CD8-positive, alpha-beta T cell (primary cell): ENCODE measurements at places on chromosomes 3 and 15. TPM values are rescaled to one million over a fixed set of nuclear protein-coding genes. Genes with fewer than 3 reads are reported as not detected.

Gene LRRC34
- 0.36 TPM for total RNA-seq

Gene CCR3
- not detected for total RNA-seq

Gene HCN4
- not detected for total RNA-seq

Gene NTRK3
- total RNA-seq = not detected

Gene PCLAF
- total RNA-seq = 0.65 TPM

DNA sequence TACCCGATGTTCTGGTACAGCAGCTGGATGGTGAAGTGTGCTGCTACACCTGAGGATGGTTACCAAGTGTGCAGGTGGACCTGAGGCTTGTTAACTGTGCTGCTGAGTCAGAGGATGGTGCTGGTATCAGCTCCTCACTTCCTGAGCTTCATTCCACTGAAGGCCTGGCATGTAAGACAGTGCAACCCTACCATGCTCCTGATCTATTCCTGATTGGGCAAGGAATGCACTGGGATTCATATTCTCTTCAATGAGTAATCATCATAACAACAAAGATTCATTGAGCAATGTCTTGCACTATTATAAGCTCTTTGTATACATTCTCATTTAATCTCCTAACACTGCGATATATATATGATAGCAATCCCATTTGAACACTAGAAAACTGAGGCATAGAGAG is 62.9 kb upstream of the THSD4 start:
- no peak for DNase-seq

Gene NANOGP8
- not detected for total RNA-seq

Gene IL17RC
- 0.83 TPM for total RNA-seq

DNA sequence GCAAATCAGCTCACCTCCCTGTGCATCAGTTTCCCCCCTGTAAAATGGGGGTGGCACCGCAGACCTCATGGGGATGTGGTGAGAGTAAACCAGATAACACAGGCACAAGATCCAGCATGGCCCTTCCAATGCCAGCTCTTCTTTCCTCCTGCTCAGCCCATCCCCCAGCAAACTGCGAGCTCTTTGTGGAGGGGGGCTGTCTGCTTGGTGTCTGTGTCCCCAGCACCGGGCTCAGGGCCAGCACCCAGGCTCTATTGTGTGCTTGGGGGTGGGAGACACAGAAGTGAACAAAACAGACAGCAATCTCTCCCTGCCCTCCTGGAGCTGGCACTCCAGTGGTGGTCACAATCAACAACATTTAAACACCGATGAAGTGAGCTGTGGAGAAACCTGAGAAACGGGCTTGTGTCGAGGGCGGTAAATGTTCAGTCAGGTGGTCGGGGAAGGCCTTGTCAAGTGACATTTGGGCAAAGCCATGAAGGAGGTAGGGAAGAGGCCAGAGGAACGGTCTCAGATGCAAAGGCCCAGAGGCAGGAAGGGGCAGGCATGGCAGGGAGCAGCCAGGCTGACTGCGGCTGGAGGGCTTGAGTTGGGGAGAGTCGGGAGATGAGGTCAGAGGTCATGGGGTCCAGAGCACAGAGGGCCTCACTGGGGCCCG is 28.4 kb downstream of the GRIP2 start:
- no peak for DNase-seq

GRCh38 chr3:108495717-108496116 is 14.7 kb downstream of the MYH15 start:
- no peak for DNase-seq

Gene UACA
- total RNA-seq = not detected

- DNase-seq = no peak
Observed at GRCh38 chr3:335240-335639, 138.7 kb downstream of the CHL1 start.

Gene TRPM1
- not detected for total RNA-seq

GRCh38 chr15:90513448-90513847 is 16.3 kb upstream of the CRTC3 start:
- no peak for DNase-seq

DNA sequence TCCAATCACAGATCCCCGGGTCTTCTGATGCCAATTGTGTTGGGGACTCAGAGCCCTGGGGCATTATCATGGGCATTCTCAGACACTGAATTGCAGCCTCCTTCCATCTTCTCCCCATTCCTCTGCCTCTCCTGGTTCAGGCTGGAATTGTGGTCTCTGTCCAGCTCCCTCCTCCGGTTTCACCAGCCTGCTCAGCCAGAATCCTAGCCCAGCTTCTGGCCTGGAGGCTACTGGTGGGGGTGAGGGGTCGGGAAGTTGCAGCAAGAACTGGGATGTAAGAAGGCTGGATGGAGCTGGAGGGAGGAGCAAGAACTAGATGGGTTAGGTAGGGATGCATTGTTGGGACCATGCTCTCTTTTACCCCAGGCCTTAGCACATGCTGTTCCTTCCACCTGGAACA is 53.5 kb downstream of the TLE3 start:
- DNase-seq = no peak

Gene PCBP4
- total RNA-seq = 14.7 TPM

Gene HIGD1A
- 11.8 TPM for total RNA-seq

Gene AHSG
- total RNA-seq = not detected

GRCh38 chr3:69011096-69011730 is 2.3 kb downstream of the EOGT start:
- no peak for DNase-seq

- DNase-seq = no peak
Observed at GRCh38 chr15:66877477-66878271, 175.6 kb downstream of the SMAD6 start.

GRCh38 chr15:77454951-77455350 is 34.3 kb downstream of the HMG20A start:
- no peak for DNase-seq

Gene PHLDB2
- total RNA-seq = 12.9 TPM

DNA sequence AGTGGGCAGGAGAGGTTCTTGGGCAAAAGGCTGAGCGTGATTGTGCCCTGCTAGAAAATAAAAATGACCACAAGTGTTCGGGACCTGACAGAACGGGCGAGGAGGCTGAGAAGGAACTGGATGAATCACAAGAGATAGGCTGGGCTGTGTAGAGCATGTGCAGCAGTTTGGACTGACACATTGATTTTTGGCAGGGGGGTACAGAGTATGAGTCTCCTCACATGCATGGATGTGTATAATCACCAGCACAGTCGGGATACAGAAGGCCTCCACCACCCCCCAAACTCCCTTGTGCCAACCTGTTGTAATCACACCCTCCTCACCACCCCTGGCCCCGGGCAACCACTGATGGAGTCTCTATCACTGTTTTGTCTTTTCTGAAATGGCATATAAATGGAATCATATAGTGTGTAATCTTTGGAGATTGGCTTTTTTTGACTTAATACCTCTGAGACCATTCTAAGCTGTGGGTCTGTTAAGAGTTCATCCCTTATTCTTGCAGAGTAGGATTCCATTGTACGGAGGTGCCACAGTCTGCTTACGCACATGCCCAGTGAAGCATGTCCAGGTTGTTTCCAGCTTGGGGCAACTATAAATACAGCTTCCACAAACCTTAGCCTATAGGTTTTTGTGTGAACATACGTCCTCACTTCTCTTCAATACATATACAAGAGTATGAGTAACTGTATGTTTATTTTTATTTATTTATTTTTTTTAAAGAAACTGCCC is 438.8 kb downstream of the FOXP1 start:
- no peak for DNase-seq

Gene AADAC
- total RNA-seq = not detected

DNA sequence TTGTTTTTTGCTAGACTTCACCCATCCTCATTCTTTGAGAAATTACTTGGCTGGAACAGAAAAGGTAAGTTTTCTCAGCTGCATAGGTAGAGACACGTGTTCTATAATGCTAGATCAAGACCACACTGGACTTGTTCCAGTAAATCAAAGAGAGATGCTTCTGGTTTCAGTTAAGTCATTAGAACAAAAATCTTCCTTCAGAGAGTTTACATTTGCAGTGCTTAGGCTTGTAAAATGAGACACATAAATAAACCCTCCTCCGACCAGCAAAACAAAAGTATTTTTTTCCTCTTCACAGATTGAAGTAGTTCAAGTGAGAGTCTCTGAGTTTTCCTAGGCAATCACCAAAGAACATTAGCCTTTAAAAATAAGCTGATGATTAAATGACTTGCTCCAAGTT is 87.3 kb upstream of the PROK2 start:
- no peak for DNase-seq

Gene ST3GAL6
- total RNA-seq = not detected

- DNase-seq = no peak
Observed at GRCh38 chr15:77993374-77993911, 84.1 kb downstream of the TBC1D2B start.

DNA sequence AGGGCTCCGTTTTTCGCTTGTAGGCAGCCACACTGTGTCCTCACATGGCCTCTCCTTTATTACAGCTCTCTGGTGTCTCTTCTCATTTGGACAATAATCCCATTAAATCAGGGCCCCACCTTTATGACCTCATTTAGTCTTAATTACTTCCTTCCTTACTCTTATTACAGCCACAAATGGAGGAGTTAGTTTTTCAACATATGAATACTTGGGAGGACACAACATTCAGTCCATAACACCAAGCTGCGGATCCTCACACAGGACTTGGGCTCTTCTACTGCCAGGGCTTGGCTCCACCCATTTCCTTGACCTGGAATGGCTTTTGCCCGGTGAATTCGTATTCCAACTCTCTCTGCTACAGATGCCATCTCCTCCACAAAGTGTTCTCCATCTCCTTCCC is 74.3 kb upstream of the SLC7A14 start:
- no peak for DNase-seq

- DNase-seq = no peak
Observed at GRCh38 chr3:129855170-129855831, 38.2 kb downstream of the TMCC1 start.

Gene PARP3
- 6.7 TPM for total RNA-seq

DNA sequence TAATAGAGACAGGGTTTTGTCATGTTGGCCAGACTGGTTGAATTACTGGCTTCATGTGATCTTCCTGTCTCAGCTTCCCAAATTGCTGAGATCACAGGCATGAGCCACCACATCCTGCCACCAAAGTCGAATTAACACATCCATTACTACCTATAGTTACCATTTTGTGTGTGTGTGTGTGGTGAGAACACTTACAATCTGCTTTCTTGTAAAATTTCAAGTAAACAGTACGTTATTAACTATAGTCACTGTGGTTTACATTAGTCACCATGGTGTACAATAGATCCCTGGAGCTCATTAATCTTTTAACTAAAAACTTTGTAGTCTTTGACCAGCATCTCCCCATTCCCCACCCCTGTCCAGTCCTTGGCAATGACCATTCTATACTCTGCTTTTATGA is 270.0 kb downstream of the NAALADL2 start:
- no peak for DNase-seq

GRCh38 chr15:100263721-100264455 is 77.9 kb downstream of the ADAMTS17 start:
- no peak for DNase-seq

Gene SGO1
- total RNA-seq = 0.71 TPM

Gene PPP1R14D
- not detected for total RNA-seq

Gene ANKRD63
- not detected for total RNA-seq

Gene CCDC39
- not detected for total RNA-seq

Gene SPINK8
- not detected for total RNA-seq

Gene CLSTN2
- total RNA-seq = not detected

DNA sequence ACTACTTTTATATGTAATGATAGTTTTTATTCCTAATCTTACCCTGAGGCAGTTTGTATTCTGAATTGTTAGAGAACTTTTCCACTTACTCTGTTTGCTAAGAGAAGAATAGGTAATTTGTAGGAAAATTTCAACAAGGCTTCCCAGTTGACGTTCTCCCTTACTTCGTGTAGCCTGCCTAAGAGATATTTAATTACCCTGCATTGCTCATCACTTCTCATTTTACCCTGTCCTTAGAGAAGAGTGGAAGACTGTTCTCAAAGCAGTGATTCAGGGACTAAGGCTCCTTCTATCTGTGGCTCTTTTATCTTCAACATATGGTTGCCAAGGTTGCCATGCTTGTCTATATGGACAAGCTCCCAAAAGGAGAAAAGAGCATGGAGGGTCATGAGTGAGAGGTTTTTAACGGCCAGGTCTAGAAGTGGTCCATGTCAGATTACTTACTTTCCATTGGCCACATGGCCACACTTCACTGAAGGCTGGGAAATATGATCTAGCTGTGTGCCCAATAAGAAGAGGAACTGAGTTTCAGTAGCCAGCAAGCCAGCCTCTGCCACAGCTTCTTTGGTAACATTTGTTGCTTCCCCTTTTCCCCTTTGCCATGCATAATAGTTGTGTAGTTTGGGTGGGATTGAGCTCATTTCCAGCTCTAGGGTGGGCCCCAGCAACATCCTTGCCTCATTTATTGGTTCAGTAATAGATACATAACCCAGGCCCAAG is 22.1 kb downstream of the PDE8A start:
- DNase-seq = no peak

Gene PLA2G4D
- total RNA-seq = not detected

Gene A4GNT
- not detected for total RNA-seq

DNA sequence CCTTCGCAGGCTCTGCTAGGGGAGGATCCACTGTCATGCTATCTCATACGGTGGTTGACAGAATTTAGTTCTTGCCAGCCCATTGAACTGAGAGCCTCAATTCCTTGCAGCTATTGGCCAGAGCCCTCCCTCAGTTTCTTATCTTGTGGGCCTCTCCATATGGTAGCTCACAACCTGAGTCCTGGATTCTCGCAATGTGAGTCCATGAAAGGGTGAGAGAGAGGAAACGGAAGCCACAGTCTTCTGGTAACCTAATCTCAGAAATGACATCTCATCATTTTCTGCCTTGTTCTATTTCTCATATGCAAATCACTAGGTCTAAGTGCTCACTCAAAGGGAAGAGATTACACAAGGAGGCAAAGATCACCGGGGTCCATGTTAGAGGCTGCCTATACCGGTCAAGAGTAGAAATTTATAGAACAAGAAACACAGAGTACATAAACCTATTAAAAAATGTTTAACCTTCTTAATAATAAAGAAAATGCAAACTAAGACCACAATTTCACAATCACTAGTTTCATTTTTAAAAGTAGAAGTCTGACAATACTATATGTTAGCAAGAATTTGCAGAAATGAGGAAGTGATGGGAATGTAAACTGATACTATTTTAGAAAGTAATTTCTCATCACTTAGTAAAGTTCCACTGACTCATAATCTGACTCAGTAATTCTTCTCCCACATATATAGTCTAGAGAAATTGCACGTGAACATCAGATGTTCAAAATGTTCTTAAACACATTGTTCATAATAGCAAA is 378.4 kb upstream of the AGTR1 start:
- no peak for DNase-seq

DNA sequence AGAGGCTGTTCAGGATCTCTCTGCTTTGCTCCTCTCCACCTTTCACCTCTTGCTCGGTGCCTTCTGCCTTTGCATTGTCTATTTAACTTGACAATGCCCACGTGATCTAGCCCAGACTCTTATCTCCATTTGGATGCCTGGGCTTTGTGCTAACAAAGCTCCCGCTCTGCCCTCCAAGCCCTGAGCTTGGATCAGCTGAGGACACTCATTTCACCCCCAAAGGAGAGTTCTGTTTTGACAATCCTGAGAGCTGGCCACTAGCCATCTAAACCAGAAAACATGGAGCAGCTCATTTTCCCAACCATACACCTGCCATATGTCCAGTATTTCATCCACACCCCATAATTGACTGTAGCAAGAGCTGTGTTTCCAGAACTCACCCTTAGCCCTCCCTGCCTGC is 12.8 kb downstream of the GPR176 start:
- DNase-seq = no peak

Gene ACOX2
- not detected for total RNA-seq

Gene DOCK3
- 3.0 TPM for total RNA-seq

Gene TP63
- total RNA-seq = not detected
